Nucleus accumbens (tissue), 56 donors: ENCODE measurements at places on chromosomes 2 and 18.

DNA sequence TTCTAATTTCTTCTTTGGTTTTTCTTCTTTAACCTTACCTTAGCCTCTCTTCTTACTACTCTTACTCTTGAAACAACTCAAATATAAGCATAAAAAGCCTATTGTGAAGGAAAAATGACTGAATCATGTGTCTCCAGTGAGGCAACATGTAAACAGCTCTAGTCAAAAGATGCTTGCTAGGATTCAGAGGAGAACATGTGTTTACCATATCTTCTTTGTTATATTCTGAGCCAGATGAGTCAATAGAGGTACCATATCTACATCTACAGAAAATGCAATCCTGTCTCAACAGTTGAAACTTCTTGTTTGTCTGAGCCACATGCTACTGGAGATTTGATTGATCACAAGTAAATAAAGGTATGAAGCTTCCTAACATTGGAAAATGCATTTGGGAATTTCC is 15.9 kb upstream of the FIGN start:
- DNase-seq: no peak

- peak; percentile 27 for DNase-seq
These were observed 91.3 kb downstream of the FAM210A start for GRCh38 chr18:13635046-13635445.

GRCh38 chr2:43399515-43400264 is 173.3 kb upstream of the ZFP36L2 start:
- no peak for DNase-seq

DNA sequence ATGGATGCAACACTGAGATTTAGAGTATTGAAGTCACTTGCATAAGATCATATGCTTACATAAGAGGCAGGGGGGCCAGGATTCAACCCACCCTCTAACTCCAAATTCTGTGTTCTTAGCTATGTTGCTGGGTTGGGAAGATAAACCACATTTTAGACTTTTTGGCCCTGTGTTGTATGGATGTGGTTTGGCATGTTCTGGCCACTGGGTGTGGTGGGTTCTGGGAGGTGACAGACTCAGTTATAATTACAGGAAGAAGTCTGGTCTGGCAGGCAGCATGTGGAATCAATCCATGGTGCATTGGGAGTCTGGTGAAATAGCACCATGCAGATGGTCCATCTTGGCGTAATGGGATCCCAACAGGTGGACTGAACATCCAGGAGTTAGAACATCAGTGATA is 138.9 kb downstream of the LTBP1 start:
- DNase-seq: no peak

GRCh38 chr2:120819720-120820210 is 84.1 kb downstream of the GLI2 start:
- no peak for DNase-seq

- no peak for DNase-seq
These were observed 90.5 kb downstream of the SCN9A start for GRCh38 chr2:166285215-166285614.

DNA sequence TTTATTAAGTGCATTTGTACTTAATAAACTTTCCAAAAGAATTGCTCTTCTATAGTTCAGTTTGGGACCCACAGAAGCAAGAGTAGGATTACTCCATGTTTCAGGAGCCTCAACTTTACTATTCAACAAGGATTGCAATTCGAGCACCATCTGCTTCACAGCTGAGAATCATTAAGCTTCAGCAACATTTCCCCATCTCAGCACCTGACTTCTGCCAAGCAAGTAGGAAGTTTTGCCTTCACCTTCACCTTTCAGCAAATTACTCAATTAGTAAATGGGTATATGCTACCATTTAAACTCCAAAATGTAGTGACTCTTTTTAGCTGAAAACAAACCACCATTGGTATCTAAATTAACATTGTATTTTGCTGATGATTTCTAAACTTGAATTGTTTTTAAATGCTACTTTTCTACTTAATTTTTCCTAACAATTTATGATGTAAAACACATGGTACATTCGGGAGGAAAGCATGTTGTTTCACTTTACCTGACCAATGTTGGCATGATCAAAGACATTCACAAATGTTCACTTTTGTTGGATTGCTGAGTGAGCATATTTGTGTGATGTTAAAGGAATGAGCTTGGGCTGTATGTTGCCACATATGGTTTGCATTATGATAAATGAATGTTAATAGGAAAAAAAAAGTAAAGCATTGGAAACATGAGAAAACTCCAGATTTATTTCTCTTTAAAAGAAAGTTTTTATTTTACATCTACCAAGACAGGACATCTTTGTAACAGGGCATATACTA is 159.2 kb downstream of the GULP1 start:
- no peak for DNase-seq

DNA sequence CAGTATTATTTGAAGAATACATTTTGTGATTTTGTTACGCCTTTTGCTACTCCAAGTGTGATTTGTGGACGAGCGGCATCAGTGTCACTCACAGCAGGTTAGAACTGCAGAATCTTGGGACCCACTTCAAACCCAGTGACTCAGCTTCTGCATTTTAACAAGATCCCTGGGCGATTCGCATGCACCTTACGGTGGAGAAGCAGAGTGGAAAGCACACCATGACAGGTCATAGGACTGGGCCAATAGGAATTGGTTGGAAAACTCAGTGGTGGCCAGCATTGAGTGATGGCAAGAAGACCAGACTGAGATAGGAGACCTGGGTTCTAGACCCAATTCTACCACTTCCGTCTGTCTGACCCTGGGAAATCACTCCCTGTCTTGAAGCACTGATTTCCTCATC is 26.3 kb downstream of the CTLA4 start:
- no peak for DNase-seq

- no peak for DNase-seq
These were observed 112.6 kb downstream of the COPS8 start for GRCh38 chr2:237198164-237198855.

GRCh38 chr2:39875182-39875913 is 96.3 kb upstream of the THUMPD2 start:
- no peak for DNase-seq

DNA sequence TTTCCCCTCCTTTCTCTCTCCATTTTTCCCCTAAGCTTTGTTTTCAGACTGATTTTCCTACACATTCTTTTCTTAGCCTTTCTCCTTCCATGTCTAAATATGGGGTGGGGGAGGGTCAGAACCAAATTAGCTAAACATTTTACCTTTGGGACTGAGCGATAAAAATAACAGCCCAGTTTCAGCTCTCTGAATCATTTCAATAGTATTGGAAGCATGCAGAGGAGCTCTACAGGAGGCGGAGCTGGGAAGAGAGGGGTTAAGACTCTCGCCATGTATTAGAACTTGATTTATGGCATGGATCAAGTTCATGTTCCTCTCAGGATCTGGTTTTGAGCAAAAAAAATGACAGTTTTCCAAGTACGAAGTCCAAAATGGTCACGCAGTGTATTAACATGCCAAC is 109.1 kb downstream of the CPO start:
- no peak for DNase-seq

- no peak for DNase-seq
These were observed 572.9 kb upstream of the SLC8A1 start for GRCh38 chr2:41024816-41025215.

GRCh38 chr2:191009541-191010374 is 4.2 kb downstream of the STAT1 start:
- no peak for DNase-seq

GRCh38 chr2:120454654-120455385 is 108.9 kb downstream of the INHBB start:
- no peak for DNase-seq

GRCh38 chr2:69470911-69471310 is 33.7 kb upstream of the NFU1 start:
- no peak for DNase-seq

DNA sequence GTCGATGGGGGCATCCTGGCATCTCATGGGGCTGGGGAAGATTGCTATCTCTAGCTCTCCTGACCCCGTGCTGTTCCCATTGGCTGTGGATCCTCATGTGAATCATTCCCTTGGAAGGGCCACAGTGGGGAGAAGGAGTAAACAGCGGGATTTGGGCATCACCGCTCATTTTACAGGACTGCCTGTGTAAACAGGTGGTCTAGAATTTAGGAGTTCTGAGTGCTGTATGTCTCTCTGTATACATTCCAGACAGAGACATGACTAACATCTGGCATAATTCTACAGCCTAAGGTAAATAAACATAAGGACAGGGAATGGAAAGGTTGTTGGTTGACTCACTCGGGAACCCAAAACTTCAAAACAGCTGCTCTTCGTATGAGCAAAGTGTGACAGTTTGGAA is 92.7 kb downstream of the COPS8 start:
- DNase-seq: no peak

DNA sequence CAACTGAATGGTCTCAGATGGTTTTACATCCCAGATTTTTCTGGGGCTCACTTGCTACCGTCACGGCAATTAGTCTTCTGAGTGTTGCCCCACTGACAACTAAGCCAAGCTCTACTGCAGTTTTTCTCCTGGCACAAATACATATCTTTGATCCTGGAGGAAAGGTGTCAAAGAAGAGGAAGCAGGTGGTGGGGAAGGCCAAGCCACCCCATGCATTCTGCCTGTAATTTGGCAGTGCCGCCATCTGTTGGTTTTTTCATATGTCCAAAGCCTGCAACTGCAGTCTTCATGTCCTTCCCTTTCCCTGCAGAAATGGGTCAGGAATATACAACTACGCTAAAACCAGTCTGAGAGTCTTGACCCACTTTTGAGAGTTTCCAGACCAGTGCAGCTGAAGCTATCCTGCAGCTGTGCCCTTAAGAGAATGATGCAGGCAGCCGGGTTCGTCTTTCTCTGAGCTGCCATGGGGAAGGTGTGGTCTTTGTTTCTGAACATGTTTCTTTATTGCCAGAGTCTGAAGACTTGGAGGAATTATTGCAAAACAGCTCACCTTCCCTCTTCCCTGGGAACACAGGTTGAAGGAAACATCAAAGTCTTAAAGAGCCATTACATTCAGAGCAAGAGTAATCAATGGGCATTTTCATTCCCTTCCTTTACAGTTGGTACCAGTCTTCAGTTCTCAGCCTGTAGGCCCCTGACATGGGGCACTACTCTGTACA is 71.8 kb upstream of the ATL2 start:
- no peak for DNase-seq

DNA sequence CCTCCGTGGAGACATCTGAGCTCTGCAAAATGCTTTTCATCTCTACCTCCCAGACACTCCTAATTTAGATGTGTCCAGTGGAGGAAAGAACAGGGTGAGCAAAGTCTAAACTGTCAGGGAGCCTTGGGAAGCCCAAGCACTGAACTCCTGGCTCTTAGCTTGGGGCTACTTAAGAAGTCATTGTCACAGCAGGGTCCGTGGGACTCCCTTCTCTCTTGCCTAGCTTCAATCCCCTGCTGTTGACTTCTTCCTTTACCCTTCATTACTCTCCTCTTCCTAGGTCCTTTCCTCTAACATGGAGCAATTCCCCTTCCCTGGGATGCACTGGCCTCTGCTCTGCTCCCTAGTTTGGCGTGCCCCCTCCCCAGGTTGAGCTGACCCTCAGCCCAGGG is 3.4 kb downstream of the OSR1 start:
- no peak for DNase-seq
